ENCODE measurements at places on chromosomes 3 and 15. TPM values are rescaled to one million over a fixed set of nuclear protein-coding genes. Genes with fewer than 3 reads are reported as not detected.

GRCh38 chr3:186457236-186457635 lies 86.9 kb downstream of the CRYGS start:
- no peak overlapping the region for H3K4me3 ChIP-seq
- no peaks in the 10 kb centered on the region for H3K36me3 ChIP-seq
- H3K27me3 ChIP-seq, result peaks cover 34% of the 10 kb centered on the region
- no peak for DNase-seq

DNA sequence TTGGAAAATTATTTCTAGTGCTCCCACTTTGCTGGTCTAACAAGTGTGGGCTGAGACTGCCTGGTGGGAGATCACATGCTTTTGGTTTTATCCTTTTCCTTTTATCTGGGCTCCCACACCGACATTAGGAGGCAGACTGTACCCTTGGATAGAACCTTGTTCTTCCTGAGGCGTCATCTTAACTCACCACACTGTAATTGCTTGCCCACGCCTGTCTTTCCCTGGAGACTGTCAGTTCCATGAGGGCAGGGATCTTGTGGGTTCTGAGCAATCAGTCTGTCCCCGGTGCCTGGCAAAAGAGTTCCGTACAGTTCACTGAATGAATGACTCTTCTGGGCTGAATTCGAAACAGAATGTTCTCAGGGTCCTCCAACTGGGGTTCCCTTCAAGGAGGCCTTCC lies 124.6 kb upstream of the ABHD17C start:
- no peak for DNase-seq
- peaks cover 15% of the 10 kb centered on the region for H3K27me3 ChIP-seq
- no peaks in the 10 kb centered on the region for H3K4me1 ChIP-seq
- no peak overlapping the region for H3K27ac ChIP-seq

DNA sequence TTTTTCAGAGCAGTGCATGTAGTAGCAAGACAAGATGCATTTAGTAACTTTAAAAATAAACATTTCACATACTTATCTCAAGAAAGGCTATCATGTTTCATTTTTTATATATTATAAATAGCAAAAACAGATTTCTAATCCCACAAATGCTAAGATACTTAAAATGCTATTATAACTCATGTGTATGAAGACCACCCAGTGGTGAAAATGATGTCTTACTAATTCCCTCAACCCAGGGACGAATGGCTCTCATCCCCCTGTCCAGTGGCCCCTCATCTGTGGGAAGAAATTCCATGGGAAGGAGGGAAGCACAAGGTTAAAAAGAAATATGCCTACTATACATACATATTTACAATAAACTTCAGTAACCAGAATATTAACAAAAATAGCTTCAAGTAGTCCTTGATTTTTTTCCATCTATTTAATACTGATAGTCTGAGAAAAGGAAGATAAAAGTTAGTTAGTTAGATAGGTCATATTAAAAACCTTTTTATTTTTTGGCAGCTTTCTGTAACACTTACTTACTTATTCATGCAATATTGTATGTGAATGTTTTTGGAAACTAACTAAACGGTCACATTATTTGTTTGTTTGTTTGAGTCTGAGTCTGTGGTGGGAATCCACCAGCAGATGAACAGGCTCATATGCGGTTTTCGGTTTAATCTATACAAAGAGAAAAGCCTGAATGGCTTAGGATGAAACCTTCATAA lies 14.8 kb downstream of the NR2E3 start:
- peaks cover 26% of the 10 kb centered on the region for H3K36me3 ChIP-seq
- H3K27me3 ChIP-seq, result no peaks in the 10 kb centered on the region
- H3K4me1 ChIP-seq, result no peaks in the 10 kb centered on the region
- H3K27ac ChIP-seq, result no peak overlapping the region
- no peak for DNase-seq

DNA sequence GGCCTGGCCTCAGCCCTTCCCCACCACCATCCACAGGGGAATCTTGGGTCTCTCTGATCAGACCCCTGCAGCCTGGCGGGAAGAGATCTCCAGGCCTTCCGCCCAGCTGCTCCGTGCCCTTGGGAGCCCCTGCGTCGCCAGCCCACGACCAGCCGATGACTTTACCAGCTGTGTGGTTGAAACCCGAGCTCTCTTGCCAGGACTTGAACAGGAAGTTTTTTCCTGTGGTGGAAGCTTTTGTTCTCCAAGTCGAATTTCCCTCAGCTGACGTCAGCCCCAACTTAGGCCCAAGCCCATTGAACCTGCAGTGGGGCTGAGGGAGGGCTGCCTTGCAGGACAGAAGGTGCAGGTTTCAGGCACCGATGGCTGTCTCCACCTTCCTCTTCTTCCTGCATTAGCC lies 51.7 kb upstream of the SMAD3 start:
- peaks cover 9% of the 10 kb centered on the region for H3K4me1 ChIP-seq
- no peak for DNase-seq
- H3K36me3 ChIP-seq, result no peaks in the 10 kb centered on the region
- H3K4me3 ChIP-seq, result no peak overlapping the region

DNA sequence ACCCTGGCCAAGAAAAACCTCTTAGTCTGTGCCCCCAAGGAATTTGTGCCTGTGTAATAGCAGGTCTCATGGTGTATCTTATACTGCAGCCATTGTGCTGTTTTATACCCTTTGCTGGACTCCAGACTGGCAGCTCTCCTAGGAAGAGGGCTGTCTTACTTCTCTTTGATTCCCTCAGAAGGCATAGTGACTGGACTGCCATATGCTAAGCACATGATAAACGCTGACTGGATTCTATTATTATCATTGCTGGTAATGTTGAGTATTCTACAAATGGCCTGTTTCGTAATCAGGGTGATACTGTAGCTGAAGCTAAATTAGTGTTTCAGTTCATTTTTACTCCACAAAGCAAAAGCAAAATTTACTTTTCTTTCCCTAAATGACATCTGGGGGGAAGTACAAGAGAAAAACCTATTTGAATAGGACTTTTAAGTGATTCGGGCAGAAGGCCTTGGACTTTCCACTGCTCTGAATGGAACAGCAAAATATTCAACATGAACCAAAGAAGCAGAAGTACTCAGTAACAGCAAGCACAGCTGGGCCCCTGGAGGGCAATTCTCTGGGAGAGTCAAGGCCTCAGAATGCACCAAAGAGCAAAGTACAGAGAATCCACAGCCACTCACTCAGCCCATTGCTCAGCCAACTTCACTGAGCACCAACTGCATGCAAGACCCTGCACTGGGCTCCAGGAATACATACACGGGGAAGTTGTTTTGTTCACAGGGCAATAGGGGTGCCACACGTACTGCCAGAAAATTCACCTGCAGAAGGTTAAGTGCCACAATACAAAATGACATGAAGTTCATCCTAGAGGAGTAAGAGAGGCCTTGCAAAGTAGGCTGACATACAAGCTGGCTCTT lies 7.9 kb upstream of the BCL2A1 start:
- H3K4me3 ChIP-seq, result peak overlapping the region; percentile 20
- no peak for DNase-seq
- no peaks in the 10 kb centered on the region for H3K36me3 ChIP-seq
- peaks cover 61% of the 10 kb centered on the region for H3K4me1 ChIP-seq

Gene HAPLN3
- 82.5 TPM for total RNA-seq
